ENCODE measurements at places on chromosomes 5 and 9. TPM values are rescaled to one million over a fixed set of nuclear protein-coding genes. Genes with fewer than 3 reads are reported as not detected.

The C5orf58 gene
- not detected for total RNA-seq

The LURAP1L gene
- total RNA-seq: 12.2 TPM

The ATOX1 gene
- 106 TPM for total RNA-seq

The NR2F1 gene
- 5.2 TPM for total RNA-seq

The MLANA gene
- total RNA-seq: not detected

The C9orf152 gene
- total RNA-seq: not detected

The REEP2 gene
- total RNA-seq: 6.8 TPM

The SETX gene
- total RNA-seq: 72.7 TPM

The C9orf153 gene
- 0.26 TPM for total RNA-seq

Data from aortic smooth muscle cell (primary cell).